Activated naive CD8-positive, alpha-beta T cell treated with anti-CD3 and anti-CD28 coated beads, Interleukin-2, amount 50 U/mL, for 24 hours (primary cell): ENCODE measurements at places on chromosomes 4 and X.

GRCh38 chr4:2745981-2746806, 9.9 kb downstream of the TNIP2 start:
- peak overlapping the region; percentile 55 for H3K4me3 ChIP-seq
- no peaks in the 10 kb centered on the region for H3K27me3 ChIP-seq
- DNase-seq, result peak; percentile 91
- H3K36me3 ChIP-seq, result peaks cover 43% of the 10 kb centered on the region
- H3K27ac ChIP-seq, result peak overlapping the region; percentile 90
- H3K4me1 ChIP-seq, result peaks cover 61% of the 10 kb centered on the region

- no peaks in the 10 kb centered on the region for H3K4me1 ChIP-seq
- no peaks in the 10 kb centered on the region for H3K36me3 ChIP-seq
- H3K27me3 ChIP-seq, result no peaks in the 10 kb centered on the region
- no peak for DNase-seq
- no peak overlapping the region for H3K27ac ChIP-seq
- no peak overlapping the region for H3K4me3 ChIP-seq
Observed at GRCh38 chr4:147492306-147492705, 11.4 kb downstream of the EDNRA start.

DNA sequence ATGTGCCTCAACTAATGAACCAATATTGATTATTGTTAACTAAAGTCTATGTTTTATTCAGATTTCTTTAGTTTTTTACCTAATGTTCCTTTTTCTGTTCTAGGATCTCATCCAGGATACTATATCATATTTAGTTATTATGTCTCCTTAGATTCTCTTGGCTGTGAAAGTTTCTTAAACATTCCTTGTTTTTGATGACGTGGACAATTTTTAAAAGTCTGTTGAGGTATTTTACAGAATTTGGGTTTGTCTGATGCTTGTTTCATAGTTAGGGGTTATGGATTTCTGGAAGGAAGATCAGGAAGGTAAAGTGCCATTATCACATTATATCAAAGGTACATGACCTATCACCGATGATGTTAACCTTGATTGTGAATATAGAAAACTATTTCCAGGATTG, 18.2 kb upstream of the MCTS1 start:
- H3K27me3 ChIP-seq, result no peaks in the 10 kb centered on the region
- H3K4me1 ChIP-seq, result peaks cover 4% of the 10 kb centered on the region
- no peak overlapping the region for H3K27ac ChIP-seq
- H3K4me3 ChIP-seq, result no peak overlapping the region
- no peak for DNase-seq

- H3K4me1 ChIP-seq, result peaks cover 5% of the 10 kb centered on the region
- no peak for DNase-seq
- peaks cover 42% of the 10 kb centered on the region for H3K36me3 ChIP-seq
- H3K4me3 ChIP-seq, result no peak overlapping the region
- no peaks in the 10 kb centered on the region for H3K27me3 ChIP-seq
Observed at GRCh38 chr4:55530691-55531090, 16.0 kb downstream of the CLOCK start.

GRCh38 chrX:14357314-14357713, 172.0 kb upstream of the GLRA2 start:
- H3K4me1 ChIP-seq, result no peaks in the 10 kb centered on the region
- no peak overlapping the region for H3K4me3 ChIP-seq
- no peaks in the 10 kb centered on the region for H3K36me3 ChIP-seq
- H3K27me3 ChIP-seq, result no peaks in the 10 kb centered on the region

DNA sequence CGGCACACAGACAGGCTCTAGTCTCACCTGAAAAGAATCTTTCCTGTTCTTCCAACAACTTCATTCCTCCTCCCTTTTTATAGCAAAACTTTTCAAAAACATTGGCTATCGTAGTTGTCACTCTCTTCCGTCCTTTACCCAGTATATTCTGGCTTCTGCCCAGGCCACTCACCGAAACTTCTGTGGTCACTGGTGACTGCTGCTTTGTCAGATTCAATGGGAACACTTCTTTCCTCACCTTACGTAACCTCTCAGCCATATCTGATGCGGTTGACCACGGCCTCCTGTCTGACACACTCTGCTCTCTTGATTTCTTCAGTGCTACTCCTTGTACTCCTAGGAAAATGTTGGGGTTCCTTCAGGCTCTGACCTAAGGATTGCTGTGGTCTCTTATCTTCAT, 9.2 kb upstream of the RNF150 start:
- no peak overlapping the region for H3K4me3 ChIP-seq
- no peak overlapping the region for H3K27ac ChIP-seq
- no peak for DNase-seq
- no peaks in the 10 kb centered on the region for H3K4me1 ChIP-seq

DNA sequence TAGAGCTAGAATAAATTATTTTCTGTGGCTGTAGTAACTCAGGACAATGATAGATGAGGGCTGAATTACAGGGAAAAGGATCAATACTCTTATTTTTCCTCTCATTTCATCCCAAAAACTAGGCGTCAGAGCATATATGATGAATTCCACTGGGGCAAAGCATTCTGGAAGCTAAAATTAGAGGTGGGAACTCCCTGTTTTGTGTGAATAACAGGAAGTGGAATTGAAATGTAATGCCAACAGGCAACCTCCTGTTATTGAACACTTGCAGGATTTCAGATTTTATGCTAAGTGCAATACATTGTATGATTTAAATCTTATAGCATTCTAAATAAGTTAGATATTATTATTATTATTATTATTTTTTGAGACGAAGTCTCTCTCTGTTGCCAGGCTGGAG, 20.9 kb downstream of the HSD17B11 start:
- DNase-seq, result no peak
- no peak overlapping the region for H3K27ac ChIP-seq
- H3K36me3 ChIP-seq, result peaks cover 20% of the 10 kb centered on the region
- no peaks in the 10 kb centered on the region for H3K4me1 ChIP-seq
